Panc1 (cell line): ENCODE measurements at places on chromosomes 13 and 19.

DNA sequence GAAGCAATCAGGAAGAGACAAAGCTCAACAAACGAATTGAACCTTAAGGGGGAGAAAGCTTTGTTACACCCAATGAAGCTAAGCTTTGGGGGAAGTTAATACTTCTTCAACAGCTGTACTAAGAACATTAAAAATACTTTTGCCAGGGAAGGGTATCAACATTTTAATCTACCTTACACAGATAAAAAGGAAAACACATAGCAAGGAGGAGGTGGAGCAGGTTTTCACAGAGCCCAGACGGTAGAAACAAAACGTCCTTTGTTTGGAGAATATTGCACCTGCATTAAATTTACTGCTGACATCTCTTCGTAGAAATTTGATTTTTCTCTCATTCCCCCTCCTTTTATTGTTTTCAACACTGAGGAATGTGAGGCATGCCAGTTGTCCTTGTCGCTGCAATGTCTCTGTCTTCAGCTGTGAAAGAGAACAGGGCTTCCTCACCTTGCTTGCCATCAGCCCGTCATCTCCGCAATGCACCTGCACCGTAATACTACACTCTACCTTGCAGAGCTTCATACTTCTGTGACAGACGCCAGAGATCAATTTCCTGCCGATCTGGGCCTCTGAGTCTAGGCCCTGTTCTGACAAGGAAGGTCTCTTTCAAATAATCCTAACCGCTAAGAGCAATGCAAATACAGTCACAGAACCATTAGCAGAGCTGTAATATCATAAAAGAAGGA is 270.8 kb downstream of the SPRY2 start:
- DNase-seq = no peak

DNA sequence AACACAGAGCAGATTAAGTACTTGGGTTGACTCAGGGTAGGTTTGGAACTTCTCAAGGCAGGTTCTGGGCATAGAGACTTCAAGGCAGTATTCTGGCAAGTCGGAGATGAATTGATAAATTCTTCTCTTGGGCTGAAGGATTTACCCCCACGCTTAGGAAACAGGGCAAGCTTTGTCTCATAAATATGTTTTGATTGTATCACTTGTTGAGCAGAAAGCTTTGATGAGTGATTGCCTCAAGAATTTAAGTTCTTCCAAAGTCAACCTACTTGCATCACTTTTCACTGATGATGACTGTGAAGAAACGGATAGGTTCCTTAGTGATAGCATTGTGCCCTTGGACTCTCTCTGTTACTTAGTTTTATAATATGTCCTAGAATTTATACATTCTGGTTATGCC is 258.6 kb upstream of the DACH1 start:
- no peak for DNase-seq

DNA sequence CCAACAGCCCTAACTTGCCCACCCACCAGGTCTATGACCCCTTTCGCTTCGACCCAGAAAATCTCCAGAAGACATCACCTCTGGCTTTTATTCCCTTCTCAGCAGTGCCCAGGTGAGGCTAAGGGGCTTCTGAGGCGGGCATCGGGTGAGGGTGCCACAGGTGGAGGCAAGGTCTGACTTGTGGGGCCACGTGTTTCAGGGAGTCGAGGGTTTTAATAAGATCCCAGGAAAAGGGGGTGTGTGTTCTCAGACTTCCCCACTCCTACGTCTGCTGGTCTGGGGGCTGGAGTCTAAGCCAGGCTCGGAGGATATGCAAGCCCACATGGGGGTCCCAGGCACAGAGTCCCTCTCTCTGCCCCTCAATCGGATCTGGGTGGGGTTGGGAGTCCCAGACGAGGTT is 30.9 kb upstream of the CYP4F8 start:
- no peak for DNase-seq

- DNase-seq = no peak
Measured at GRCh38 chr19:33256261-33256660, 30.6 kb upstream of the SLC7A10 start.

DNA sequence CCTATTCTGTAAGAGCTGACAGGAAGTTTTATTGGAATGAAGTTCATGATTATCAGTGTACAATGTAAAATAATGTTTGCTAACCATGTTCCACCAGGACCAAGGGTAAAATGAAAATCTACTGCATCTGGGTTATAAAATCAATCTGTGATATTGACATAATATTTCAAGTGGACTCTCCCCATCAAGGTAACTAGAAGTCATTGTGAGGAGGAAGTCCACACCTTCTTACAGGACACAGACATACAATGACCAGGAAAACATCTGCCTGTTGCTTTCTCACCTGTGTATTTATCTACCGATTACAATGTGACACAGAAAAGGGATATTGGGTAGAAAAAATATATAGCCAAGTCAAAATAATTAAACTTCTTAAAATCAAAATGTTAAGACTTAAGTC is 140.7 kb upstream of the RFC3 start:
- no peak for DNase-seq

GRCh38 chr19:11479090-11479897 is 1.6 kb downstream of the ELAVL3 start:
- no peak for DNase-seq

DNA sequence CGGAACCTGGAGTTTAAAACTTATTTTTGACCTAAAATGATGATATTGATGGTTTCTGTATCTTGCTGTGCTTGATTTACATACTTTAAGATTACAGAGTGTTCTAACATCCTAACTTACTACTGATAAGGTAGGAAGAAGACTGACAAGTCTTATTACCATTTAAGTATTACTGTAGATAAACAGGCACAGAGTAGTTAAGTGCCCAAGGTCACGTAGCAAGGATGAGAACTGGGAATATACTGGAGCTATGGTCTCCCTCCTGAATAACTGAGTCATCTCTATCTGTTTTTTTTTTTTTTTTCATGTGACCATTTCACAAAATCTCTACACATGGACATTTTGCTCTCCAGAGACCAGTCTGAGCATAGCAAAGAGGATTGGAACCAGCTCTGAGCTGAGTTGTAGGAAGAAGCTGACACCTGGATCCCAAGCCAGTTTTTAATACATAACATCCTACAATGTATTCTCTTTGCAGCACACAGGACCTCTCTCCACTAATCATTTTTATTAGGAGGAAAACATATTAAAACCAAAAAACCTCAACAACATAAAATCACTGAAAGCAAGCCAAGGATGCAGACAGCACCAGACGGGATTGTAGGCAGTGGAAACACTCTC is 173.5 kb downstream of the DNAJC15 start:
- no peak for DNase-seq

- DNase-seq = no peak
Measured at GRCh38 chr13:40102854-40103253, 447.4 kb downstream of the COG6 start.
